Peyer's patch (tissue), 4 donors: ENCODE measurements at places on chromosomes 13 and 19. TPM values are rescaled to one million over a fixed set of nuclear protein-coding genes. Genes with fewer than 3 reads are reported as not detected.

GJB2 gene
- 3.3 TPM for total RNA-seq

CEACAM4 gene
- not detected for total RNA-seq

ZNF93 gene
- 6.2 TPM for total RNA-seq

CYP4F8 gene
- total RNA-seq: not detected

MRPL34 gene
- total RNA-seq: 195 TPM

ZNF66 gene
- 11.6 TPM for total RNA-seq

S1PR5 gene
- total RNA-seq: not detected

WDR62 gene
- 15.7 TPM for total RNA-seq

ZIC5 gene
- total RNA-seq: not detected

GPR12 gene
- not detected for total RNA-seq

MADCAM1 gene
- total RNA-seq: 5.6 TPM

RASAL3 gene
- total RNA-seq: 7.0 TPM

NKPD1 gene
- total RNA-seq: not detected

BLOC1S3 gene
- 8.7 TPM for total RNA-seq

TEX101 gene
- not detected for total RNA-seq

HOMER3 gene
- total RNA-seq: 4.4 TPM

EFNA2 gene
- 21.5 TPM for total RNA-seq

RAB20 gene
- 63.9 TPM for total RNA-seq

ZNF296 gene
- 2.1 TPM for total RNA-seq

TMPRSS9 gene
- 0.54 TPM for total RNA-seq

LRRC25 gene
- 4.2 TPM for total RNA-seq

PGLYRP1 gene
- not detected for total RNA-seq

ATP4B gene
- not detected for total RNA-seq

TOMM40 gene
- total RNA-seq: 32.6 TPM

NLRP12 gene
- total RNA-seq: not detected

GDF15 gene
- total RNA-seq: 9.9 TPM

CERS1 gene
- total RNA-seq: not detected

PVR gene
- 49.3 TPM for total RNA-seq

NXNL1 gene
- not detected for total RNA-seq

IGFL3 gene
- not detected for total RNA-seq
